AML-193 (cell line): ENCODE measurements at places on chromosomes 1 and 21.

GRCh38 chr1:55352080-55352810 lies 137.1 kb upstream of the USP24 start:
- DNase-seq, result no peak

DNA sequence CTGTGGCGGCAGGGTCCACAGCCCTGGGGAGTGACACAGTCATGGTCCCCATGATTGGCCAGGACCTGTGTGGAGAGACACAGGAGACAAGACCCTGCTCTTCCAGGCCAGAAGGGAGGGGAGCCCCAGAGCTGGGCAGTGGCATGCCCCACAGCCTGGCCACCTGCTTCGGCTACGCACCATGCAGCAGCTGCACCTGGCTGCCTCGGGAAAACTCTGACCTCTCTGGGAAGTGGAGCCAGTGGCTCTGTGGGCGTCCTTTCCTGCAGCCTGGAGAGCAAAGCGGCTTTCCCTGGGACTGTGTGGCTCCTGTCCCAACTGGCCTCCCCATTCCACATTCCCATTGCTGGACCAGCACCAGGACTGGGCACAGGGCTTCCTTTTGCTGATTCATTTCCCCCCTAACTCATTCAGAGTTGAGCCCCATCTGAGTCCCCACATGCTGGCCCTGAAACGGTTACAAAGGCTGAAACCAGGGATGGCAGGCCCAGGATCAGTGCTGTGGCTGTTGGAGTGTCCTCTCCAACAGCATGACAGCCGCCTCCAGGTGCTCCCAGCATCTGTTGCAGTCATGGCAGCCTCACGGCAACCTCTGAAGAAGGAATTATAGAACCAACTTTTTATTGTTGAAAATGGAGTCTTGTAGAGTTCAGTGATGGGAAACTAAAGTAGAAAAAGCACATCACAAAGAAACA lies 15.0 kb downstream of the OXCT2 start:
- DNase-seq, result no peak

DNA sequence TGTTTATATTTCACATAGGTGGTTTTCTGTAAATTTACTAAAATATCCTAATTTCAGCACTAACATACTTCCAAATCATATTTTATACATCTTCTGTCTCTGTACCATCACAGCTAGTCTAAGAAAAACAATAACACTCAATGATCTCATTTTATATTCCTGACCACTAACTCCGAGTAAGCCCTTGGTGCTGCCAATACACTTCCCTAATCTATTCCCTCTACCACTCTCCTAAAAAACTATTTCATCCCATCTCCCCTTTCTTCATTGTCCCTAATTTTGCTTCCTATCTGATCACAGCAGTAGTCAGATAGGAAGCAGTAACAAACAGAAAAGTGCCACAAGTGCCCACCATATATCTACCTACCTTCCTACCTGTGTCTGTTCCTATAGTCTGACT lies 36.2 kb downstream of the ASH1L start:
- DNase-seq, result no peak

GRCh38 chr1:17359808-17360207 lies 12.2 kb upstream of the PADI6 start:
- no peak for DNase-seq

GRCh38 chr1:38097284-38097898 lies 50.8 kb upstream of the POU3F1 start:
- no peak for DNase-seq

DNA sequence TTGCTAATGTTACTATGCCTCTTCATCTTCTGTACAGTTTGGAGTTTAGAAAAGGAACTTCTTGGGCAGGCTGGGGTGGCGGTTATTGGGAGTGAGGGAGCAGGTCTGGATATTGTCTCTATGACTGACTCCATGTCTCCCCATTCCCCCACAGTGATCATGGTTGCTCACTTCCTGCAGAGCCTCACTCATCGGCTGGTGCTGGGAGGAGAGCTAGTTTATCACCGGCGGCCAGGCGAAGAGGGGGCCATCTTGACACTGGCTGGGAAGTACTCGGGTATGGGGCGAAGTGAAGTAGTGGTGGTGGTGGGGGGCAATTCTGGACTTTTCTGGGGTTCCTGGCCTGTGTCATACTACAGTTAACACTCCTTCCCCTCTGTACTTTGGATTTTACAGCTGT lies 2.2 kb downstream of the TOMM40L start:
- no peak for DNase-seq
